K562 (cell line): ENCODE measurements at places on chromosomes 1 and 21. TPM values are rescaled to one million over a fixed set of nuclear protein-coding genes. Genes with fewer than 3 reads are reported as not detected.
A peak's percentile ranks its signal among the peaks of the same experiment; 100 is the strongest.

The CFAP45 gene
- total RNA-seq = 0.72 and 1.6 TPM in 2 replicates

The FMO4 gene
- 0.27 and 0.49 TPM in 2 replicates for total RNA-seq

The CKS1B gene
- 256 and 270 TPM in 2 replicates for total RNA-seq

The AMY1C gene
- not detected in 2 replicates for total RNA-seq

The RASAL2 gene
- total RNA-seq = 1.0 and 1.3 TPM in 2 replicates

The SLC44A5 gene
- total RNA-seq = 1.9 and 2.1 TPM in 2 replicates

The TXNIP gene
- 257 and 263 TPM in 2 replicates for total RNA-seq

The AADACL4 gene
- total RNA-seq = not detected in 2 replicates

The TFF2 gene
- not detected in 2 replicates for total RNA-seq

The LINGO4 gene
- total RNA-seq = not detected in 2 replicates

The TCHHL1 gene
- total RNA-seq = not detected in 2 replicates

The FAM177B gene
- total RNA-seq = not detected in 2 replicates

The CNTN2 gene
- not detected in 2 replicates for total RNA-seq

The F13B gene
- total RNA-seq = not detected in 2 replicates

The CACHD1 gene
- 0.04 and 0.07 TPM in 2 replicates for total RNA-seq

GRCh38 chr1:188652678-188653077, 1823.9 kb downstream of the PLA2G4A start:
- DNase-seq = no peak
- no peaks in the 10 kb centered on the region for H3K4me1 ChIP-seq
- H3K27ac ChIP-seq = no peak overlapping the region
- no peaks in the 10 kb centered on the region for H3K27me3 ChIP-seq

DNA sequence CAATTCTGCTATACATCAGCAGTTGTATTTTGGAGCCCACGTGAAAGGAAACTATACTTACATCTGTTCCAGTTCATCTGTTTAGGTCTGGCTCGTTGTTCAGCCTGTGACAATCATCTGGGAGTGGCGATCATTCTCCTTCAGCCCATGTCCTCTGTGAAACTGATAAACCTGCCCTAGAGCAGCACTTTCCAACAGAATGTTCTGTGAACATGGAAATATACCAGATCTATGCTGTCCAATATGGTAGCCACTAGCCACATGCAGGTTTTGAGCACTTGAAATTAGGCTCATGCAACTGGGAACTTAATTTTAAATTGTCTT, 24.5 kb upstream of the COQ8A start:
- no peaks in the 10 kb centered on the region for H3K27me3 ChIP-seq
- no peaks in the 10 kb centered on the region for H3K36me3 ChIP-seq
- no peak overlapping the region for H3K4me3 ChIP-seq
- DNase-seq = no peak

GRCh38 chr1:27397749-27398148, 5.3 kb downstream of the GPR3 start:
- DNase-seq = no peak
- no peaks in the 10 kb centered on the region for H3K27me3 ChIP-seq
- peaks cover 37% of the 10 kb centered on the region for H3K4me1 ChIP-seq
- no peak overlapping the region for H3K4me3 ChIP-seq
- peaks cover 9% of the 10 kb centered on the region; the same call in 1 of the 3 replicates for H3K36me3 ChIP-seq

- peaks cover 94% of the 10 kb centered on the region for H3K36me3 ChIP-seq
- H3K27me3 ChIP-seq = no peaks in the 10 kb centered on the region
- H3K4me3 ChIP-seq = no peak overlapping the region
- no peak overlapping the region for H3K27ac ChIP-seq
- DNase-seq = no peak
These were observed 11.5 kb downstream of the NECAP2 start for GRCh38 chr1:16451841-16452528.

- no peaks in the 10 kb centered on the region for H3K4me1 ChIP-seq
- no peaks in the 10 kb centered on the region for H3K27me3 ChIP-seq
- H3K36me3 ChIP-seq = peaks cover 52% of the 10 kb centered on the region
- H3K27ac ChIP-seq = no peak overlapping the region
- H3K4me3 ChIP-seq = no peak overlapping the region
These were observed 47.5 kb upstream of the DIP2A start for GRCh38 chr21:46411236-46411635.

DNA sequence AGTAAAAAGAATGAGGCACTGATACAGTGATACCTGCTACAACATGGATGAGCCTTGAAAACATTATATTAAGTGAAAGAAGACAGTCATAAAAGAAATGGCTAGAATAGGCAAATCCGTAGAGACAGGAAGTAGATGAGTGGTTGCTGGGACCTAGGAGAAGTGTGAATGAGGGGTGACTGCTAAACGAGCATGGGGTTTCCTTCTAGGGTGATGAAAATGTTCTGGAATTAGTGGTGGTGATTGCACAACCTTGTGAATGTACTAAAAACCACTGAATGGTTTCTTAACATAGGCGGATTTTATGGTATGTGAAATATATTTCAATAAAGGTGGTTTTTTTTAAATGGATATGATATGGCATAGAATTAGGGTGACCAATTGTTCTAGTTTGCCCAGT, 12.6 kb upstream of the SERINC2 start:
- H3K4me1 ChIP-seq = no peaks in the 10 kb centered on the region
- no peak overlapping the region for H3K4me3 ChIP-seq
- no peak for DNase-seq
- H3K36me3 ChIP-seq = no peaks in the 10 kb centered on the region
- H3K27me3 ChIP-seq = no peaks in the 10 kb centered on the region; the same call in 1 of the 2 replicates
- H3K27ac ChIP-seq = no peak overlapping the region

DNA sequence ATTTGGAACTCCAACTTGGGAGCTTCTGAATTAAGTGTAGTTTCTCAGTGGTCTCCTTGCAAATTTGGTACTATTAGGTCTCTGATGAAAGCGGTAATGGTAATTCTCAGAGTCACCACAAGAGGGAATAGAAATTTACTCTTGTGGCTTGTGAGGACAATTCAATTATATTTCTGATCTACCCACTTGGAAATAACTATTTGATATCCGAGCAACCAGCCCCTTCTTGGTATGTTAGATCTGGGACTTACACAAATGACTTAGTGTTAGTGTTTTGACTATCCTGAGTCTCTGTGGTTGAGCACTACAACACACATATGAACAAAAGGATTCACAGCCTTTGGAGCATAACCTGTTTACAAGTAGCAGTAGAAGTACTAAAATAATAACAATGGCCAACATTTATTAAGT, 68.1 kb downstream of the RPS6KA1 start:
- DNase-seq = peak; percentile 65
- peaks cover 12% of the 10 kb centered on the region for H3K4me1 ChIP-seq
- no peak overlapping the region for H3K4me3 ChIP-seq
- no peaks in the 10 kb centered on the region for H3K36me3 ChIP-seq
- H3K27me3 ChIP-seq = no peaks in the 10 kb centered on the region; the same call in 1 of the 2 replicates

DNA sequence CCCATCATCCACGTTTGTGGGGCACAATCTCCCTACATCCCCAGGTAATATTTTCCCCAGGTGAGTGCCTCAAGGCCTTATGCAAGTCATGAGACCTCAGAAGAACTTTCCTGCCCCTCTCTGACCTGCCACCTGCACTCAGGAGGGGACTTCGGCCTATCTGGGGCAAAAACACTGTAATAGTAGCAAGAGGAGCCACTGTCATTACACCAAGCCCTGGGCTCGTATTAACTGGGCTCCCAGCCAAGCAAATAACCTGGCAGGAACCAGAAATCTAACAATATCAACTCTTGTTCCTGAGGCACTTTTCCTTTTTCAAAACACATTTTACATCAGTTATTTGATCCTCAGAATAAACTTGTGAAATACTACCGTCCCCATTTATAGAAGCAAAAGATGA, 30.9 kb downstream of the LAMB3 start:
- no peak overlapping the region for H3K27ac ChIP-seq
- H3K36me3 ChIP-seq = no peaks in the 10 kb centered on the region
- H3K27me3 ChIP-seq = peaks cover 48% of the 10 kb centered on the region
- H3K4me3 ChIP-seq = no peak overlapping the region
- H3K4me1 ChIP-seq = peaks cover 7% of the 10 kb centered on the region; the same call in 1 of the 2 replicates

- H3K36me3 ChIP-seq = peaks cover 76% of the 10 kb centered on the region
- H3K27ac ChIP-seq = no peak overlapping the region
- H3K4me3 ChIP-seq = no peak overlapping the region
- DNase-seq = no peak
These were observed 12.7 kb downstream of the GORAB start for GRCh38 chr1:170544624-170545023.

DNA sequence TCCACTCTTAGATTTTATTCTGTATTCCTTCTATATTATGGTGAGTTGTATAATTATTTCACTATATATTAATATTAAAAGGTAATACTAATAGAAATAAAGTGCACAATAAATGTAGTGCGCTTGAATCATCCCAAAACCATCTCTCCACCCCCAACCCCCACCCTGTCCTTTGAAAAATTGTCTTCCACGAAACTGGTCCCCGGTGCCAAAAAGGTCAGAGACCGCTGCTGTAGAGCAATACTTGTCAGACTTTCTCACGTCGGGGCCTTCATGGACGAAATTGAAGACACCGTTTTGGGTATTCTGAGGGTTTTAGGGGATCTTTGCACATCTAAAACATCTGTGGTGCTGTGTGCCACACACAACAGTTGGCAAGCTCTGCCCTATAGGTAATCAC, 19.6 kb downstream of the DYRK1A start:
- no peak overlapping the region for H3K27ac ChIP-seq
- no peak overlapping the region for H3K4me3 ChIP-seq
- DNase-seq = no peak
- H3K36me3 ChIP-seq = peaks cover 23% of the 10 kb centered on the region; the same call in 2 of the 3 replicates
- peaks cover 4% of the 10 kb centered on the region for H3K4me1 ChIP-seq

DNA sequence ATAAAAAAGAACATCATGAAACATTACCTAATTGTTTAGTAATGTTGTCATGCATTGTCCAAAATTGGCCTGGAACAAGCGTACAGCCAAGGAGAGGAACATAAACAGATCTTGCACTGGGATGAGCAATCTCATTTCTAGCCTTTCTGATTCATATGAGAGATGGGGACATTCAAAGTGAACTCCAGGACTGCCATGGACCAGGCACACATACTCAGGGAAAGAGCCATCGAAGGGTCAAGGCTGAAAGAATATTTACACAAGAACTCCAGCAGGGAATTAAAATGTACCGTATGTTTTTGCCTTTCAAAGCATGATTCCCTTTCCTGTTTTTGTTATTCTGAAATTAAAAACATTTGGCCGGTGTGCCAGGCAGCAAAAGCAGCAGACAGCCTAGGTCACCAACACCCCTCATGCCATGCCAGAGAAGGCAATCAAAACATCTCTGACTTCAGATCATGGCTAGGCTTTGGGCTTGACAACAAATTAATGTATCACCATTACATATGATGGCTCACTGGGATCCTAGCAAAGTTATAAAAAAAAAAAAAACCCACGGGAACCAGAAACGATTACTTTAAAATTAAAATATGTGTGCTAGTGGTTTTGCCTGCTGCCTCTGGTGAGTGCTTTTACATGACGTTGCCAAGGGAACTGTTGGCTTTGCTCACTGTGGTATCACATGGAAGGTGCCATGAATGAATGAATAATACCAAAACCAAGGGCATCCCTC, 159.8 kb downstream of the TGFBR3 start:
- no peaks in the 10 kb centered on the region for H3K27me3 ChIP-seq
- no peak overlapping the region for H3K4me3 ChIP-seq
- peaks cover 43% of the 10 kb centered on the region; the same call in 2 of the 3 replicates for H3K36me3 ChIP-seq
- DNase-seq = no peak
- H3K27ac ChIP-seq = no peak overlapping the region

DNA sequence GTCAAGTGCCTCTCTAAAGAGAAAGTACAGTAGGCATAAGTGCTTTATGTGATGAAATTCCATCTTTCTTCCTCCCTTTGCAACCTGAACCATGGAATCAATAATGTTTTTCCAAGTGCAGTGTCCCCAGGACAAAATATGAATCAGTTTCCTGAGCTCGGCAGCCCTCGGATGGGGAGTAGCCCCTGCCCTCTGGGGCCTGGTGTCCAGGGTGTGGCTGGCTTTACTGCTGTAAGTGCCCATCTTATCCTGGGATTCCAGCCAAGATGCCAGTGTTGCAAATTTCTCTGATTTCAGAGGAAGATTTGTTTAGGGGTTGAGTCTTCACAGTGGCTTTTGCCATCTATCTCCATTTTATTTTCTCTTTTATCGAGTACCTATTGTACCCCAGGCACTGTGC, 40.5 kb upstream of the SRP9 start:
- H3K4me1 ChIP-seq = no peaks in the 10 kb centered on the region; the same call in 1 of the 2 replicates
- no peaks in the 10 kb centered on the region for H3K36me3 ChIP-seq
- no peak overlapping the region for H3K4me3 ChIP-seq
- H3K27ac ChIP-seq = no peak overlapping the region

- H3K4me1 ChIP-seq = no peaks in the 10 kb centered on the region
- H3K36me3 ChIP-seq = no peaks in the 10 kb centered on the region
- H3K27ac ChIP-seq = no peak overlapping the region
- no peak overlapping the region for H3K4me3 ChIP-seq
- DNase-seq = no peak
These were observed 83.7 kb downstream of the PROX1 start for GRCh38 chr1:214071469-214071868.

DNA sequence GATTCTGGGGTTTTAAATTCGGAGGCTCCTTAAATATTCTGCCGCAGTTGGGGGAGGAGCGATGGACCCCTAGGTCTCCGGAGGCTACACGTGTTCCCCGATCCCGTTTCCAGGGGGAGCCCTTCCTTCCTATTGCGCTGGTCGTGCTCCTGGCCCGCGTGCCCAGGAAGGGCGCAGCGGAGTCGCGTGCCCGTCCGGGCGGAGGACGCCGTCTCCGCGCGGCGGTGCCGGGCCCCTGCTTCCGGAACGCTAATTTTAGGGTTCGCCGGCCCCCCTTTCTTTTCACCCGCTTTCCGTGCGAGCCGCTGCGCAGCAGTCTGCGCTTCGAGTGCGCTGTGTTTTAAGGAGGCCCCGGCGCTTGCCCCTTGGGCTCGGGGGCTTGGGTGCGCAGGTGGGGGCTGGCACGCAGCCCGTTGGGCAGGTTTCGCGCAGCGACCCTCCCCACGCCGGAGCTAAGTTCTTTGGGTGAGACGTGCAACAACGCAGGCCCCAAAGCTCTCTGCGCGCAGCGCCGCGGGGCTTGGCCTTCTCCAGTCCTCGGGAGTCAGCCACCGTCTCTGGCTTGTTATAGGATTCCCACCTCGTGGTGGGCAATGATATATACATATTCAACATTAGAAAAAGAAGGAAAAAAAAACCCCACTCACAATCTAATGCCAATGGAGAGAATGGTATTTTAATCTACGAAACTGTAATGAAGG, 43.5 kb upstream of the DNAJC6 start:
- H3K36me3 ChIP-seq = peaks cover 46% of the 10 kb centered on the region
- peak overlapping the region; percentile 53; the same call in 2 of the 3 replicates for H3K27ac ChIP-seq
- no peaks in the 10 kb centered on the region for H3K27me3 ChIP-seq
- no peak for DNase-seq

- H3K36me3 ChIP-seq = no peaks in the 10 kb centered on the region
- no peaks in the 10 kb centered on the region for H3K27me3 ChIP-seq
- H3K4me3 ChIP-seq = no peak overlapping the region
- DNase-seq = no peak
- H3K27ac ChIP-seq = no peak overlapping the region
These were observed 3.8 kb upstream of the DMBX1 start for GRCh38 chr1:46485564-46486431.

DNA sequence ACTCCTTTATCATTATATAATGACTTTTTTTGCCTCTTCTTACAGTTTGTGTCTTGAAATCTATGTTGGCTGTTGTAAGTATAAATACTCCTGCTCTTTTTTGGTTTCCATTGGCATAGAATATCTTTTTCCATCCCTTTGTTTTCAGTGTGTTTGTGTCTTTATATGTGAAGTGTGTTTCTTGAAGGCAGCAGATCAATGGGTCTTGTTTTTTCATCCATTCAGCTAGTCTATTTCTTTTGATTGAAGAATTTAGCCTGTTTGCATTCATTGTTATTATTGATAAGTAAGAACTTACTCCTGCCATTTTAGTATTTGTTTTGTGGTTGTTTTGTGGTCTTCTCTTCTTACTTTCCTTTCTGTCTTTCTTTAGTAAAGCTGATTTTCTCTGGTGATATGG, 322.8 kb downstream of the PLA2G4A start:
- no peak for DNase-seq
- H3K4me1 ChIP-seq = no peaks in the 10 kb centered on the region
- H3K27me3 ChIP-seq = no peaks in the 10 kb centered on the region
- no peak overlapping the region for H3K4me3 ChIP-seq
